ENCODE measurements at places on chromosomes 11 and 22.

- no peak for DNase-seq
These were observed 873 bp downstream of the NCAPH2 start for GRCh38 chr22:50508897-50509296.

GRCh38 chr11:69127081-69127850, 28.5 kb upstream of the SMIM38 start:
- no peak for DNase-seq

DNA sequence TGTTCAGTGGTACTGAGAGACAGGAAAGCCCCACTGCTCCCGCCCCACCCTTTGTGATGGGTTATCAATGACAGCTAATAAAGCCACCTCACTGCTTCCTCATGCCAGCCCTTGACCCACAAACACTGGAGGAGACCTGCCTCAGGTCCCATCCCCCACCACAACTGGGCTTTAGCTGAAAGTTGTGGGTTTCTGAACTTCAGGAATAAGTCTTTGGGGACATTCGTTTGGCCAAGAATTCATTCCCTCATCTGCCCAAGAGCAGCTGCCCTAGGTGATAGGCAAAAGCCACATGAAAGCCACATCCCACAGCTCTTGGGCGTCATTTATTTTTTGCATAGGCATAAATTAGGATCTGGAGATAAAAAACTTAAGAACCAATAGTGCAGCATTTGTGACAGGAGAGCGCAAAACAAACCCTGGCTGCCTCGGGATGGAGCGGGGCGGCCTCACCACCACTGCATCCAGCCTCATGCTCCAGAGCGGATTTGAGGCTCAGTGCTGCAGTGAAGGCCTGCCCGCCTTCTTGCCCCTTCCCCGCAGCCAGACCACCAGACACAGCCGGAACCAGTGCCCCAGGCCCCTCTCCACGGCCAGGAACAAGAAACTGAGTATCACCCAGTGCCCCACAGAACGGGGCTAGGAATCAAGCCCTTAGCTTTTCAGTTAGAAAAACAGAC, 21.2 kb downstream of the SUN2 start:
- DNase-seq: no peak

GRCh38 chr11:110119317-110119716, 26.1 kb downstream of the ZC3H12C start:
- DNase-seq: no peak

GRCh38 chr11:14290422-14290821, 68.6 kb downstream of the RRAS2 start:
- DNase-seq: no peak

GRCh38 chr11:105236664-105237063, 97.1 kb upstream of the CARD18 start:
- no peak for DNase-seq

DNA sequence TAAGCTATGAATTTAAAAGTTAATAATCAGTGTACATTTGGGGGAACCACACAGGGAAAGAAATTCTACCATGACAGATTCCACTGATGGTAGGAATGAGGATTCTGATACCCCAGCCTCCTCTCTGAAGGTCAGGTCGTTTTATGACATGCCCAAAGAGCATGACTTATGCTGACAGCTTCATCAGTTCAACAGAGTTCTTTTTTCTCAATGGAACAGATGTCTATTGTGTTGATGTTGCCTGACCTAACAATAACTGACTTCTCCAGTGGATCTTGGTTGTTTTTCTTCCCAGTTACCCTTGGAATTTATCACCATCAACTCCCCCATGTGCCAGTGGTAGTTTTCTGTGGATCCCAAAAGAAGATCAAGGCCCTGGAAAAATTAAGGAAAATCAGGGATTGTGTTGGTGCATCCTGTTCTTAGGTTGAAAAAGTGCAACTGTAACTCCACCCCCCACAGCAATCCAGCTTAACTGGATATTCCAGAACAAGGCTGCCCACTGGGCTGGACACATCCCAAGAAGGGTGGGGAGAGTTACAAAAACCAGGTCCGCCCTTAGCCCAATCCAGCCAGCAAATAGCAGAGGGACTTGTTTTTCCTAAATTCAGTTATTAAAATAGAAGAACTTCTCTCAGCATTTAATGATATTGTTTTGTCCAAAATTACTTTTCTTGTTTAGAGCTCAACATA, 31.5 kb upstream of the CAT start:
- no peak for DNase-seq

DNA sequence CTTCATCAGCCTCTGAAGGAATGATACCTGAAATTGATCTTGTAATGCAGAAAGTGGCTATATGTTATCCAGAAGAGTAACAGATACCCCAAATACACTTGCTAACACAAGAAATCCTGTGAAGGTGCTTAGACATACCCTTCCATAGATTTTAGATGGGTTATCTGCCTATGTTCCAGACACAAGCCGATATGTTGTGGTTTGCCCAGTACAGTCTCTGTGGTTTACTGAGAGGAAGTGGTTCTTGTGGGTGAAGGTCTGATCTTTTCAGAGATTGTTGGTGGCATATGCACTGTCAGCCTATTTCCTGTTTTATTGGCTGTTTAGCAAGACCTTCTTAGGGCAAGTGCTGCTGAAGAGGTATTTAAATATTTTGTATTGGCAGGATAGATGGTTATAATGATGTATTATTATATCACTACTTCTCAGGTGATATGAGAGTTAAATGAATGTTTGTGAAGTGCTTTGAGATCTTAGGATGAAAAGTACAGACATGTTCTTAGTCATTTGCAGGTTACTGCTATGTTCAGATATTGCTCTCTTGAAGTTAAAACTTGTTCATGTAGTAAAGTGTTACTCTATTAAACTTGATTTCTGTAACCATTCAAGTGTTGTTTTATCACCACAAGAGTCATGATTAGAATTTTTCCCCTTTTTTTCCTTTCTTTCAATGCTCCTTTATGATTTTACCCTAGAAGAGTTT, 8.2 kb downstream of the ARHGEF12 start:
- no peak for DNase-seq

DNA sequence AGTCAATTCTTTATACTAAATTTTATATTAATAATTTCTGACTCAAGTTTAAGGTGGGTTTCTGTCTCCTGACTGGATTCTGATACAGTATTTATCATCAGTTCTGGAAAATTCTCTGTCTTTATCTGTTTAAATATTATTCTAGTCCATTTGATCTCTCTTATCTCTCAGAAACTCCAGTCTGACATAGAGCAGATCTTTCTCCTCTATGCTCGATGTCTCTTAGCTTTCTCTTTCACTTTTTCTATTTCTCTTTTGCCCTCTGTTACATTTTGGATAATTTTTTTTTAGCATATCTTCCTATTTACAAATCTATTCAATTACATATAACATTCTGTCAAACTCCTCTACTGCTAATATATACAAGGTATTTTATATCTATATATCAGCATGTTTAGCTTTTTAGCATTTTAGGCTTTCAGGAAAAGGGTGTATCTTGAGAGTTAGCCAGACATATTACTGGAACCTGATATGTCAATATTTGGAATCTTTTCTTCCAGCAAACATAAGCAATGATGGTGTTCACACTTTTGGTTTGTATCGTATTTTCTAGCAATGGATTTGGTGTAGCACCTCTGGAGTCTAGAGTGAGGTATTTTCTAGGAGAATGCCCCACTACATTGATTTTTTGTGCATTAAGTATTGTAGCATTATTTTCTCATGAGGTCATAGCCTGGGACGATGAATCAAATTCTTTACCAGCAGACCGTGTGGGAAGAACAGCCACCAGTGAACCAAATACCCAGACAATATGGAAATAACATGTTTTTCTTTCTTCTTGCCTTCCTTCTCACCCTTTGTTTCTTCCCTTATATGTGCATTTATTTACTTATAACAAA, 4.1 kb upstream of the NNMT start:
- DNase-seq: no peak

DNA sequence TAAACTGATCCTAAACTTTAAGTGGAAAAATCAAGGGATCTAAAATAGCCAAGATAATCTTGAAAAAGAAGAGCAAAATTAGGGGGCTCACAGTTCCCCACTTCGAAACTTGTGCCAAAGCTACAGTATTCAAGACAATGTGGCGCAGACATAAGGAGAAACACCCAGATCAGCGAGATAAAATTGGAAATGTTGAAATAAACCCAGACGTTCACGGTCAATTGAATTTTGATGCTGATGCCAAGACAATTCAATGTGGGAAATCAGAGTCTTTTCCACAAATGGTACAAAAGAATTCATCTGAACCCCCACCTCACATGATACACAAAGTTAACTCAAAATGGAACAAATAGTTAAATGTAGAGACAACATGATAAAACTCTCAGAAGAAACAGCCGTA, 601.6 kb downstream of the BRD1 start:
- no peak for DNase-seq

DNA sequence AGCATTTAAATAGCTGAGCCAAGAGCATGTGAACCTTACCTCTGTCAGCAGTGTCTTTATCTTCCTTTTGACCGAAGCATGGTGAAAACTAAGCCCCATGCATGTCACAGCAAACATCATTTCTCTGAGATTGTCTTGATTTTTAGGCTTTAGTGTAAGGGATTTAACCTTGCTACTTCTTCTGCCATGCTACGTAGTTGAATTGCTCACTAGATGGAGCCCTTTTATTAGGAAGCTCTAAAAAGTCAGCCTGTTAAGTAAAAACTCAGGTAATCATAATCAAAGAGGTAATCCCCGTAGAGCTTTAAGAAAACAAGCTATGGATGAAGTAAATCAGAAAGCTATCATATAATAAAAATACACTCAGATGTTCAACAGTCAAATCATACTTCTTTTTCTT, 149.5 kb downstream of the PGR start:
- DNase-seq: no peak

DNA sequence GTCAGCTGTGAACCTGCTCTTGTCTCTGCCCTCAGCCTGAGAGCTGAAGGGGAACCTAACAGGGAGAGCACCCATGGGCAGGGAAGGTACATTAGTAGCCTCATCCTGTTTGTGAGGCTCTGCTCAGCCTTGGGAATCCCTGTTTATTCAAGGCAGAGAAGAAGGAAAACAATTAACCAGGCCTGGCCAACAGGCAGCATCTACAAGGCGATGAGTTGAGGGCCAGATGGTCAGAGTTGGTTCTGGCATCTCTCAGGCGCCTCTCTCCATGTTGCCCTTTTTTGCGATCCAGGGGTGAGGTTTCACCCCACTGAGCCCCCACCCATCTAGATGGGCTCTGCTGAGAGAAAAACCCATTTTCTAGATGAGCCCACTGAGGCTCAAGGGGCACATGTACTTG, 54.0 kb upstream of the TOP3B start:
- no peak for DNase-seq

- peak; percentile 70 for DNase-seq
These were observed 6.5 kb upstream of the CYB5R3 start for GRCh38 chr22:42655693-42656092.

- DNase-seq: no peak
These were observed 186.6 kb downstream of the ADAMTS15 start for GRCh38 chr11:130634961-130635473.

DNA sequence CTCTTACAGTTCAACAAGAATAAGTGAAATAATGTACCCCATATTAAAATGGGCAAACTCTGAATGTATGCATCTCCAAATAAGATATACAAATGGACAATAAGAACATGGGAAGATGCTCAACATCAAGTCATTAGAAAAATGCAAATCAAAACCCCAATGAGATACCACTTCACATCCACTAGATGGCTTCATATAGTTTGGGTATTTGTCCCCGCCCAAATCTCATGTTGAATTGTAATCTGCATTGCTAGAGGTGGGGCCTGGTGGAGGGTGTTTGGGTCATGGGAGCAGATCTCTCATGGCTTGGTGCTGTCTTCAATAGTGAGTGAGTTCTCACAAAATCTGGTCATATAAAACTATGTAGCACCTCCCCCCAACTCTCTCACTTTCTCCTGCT, 5.7 kb downstream of the MPZL2 start:
- no peak for DNase-seq

DNA sequence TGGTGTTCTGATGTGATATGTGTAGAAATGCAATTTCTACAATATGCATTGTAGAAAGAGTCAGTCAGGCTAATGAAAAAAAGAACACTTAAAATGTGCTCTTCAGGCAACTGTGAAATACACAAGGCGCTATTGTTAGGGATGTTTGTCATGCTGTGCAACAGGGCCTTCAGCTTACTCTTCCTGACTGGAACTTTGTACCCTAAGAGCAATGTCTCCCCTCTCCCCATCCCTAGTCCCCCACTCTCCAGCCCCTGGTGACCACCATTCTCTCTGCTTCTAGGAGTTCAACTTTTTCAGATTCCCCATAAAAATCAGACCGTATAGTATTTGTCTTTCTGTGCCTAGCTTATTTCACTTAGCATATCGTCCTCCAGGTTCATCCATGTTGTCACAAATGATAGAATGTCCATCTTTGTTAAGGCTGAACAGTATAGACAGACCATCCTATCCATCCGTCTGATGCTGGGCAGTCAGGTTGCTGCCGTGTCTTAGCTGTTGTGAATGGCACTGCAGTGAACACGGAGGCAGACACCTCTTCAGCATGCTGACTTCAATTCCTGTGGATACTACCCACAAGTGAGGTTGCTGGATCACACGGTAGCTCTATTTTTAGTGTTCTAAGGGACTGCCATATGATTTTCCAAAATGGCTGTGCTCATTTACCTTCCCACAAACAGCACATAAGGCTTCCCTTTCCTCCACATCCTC, 10.7 kb downstream of the NDUFV1 start:
- no peak for DNase-seq

GRCh38 chr22:32183625-32184024, 21.2 kb downstream of the RFPL2 start:
- DNase-seq: no peak

- peak; percentile 80 for DNase-seq
These were observed at the start of gene ACCS for GRCh38 chr11:44065841-44066731. Gene ACCS, plus strand, starts transcription at chr11:44066270. Its CDS starts 1,358 bp downstream, at chr11:44067628.

DNA sequence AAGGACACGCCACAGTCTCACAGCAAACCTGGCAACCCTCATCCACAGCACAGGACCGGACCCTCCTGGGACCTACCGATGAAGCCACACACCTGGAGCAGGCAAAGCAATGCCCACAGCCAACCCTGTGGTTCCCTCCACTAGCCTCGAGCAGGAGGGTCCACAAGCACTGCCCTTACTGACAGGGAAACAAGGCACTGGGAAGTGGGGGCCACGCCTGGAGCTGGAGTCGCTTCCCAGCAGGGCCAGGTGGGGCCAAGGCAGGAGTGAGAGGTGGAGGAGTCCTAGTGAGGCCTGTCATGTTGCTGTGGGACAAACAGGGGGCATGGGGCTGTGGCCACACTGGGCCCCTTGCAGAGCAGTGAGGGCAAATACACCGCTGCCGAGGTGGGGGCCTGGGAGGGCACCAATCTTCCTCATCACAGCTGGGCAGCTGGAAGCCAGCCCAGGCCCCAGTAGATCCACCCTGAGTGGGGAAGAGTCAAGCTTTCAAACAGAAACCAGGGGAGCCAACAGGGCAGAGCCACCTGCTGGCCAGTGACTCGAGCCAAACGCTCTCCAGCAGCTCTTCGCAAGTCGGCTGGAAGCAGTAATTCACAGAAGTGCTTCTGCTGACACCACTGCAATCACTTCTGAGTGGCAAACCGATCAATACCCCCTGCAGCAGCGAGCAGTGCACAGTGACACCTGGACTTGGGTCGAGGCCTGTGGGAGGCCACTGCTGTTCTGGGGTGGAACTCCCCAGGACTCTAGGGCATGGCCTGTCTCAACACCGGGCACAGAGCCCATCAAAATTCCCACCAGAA, 13.7 kb downstream of the SULT4A1 start:
- no peak for DNase-seq

- DNase-seq: no peak
These were observed 131.2 kb downstream of the DLG2 start for GRCh38 chr11:85495918-85496317.

- DNase-seq: no peak
These were observed 193.1 kb downstream of the IGLL1 start for GRCh38 chr22:23386822-23387580.

Measured in NCI-H2107 (cell line).